Heart left ventricle (tissue), 16 donors: ENCODE measurements at places on chromosomes 4 and X.
A peak's percentile ranks its signal among the peaks of the same experiment; 100 is the strongest.

DNA sequence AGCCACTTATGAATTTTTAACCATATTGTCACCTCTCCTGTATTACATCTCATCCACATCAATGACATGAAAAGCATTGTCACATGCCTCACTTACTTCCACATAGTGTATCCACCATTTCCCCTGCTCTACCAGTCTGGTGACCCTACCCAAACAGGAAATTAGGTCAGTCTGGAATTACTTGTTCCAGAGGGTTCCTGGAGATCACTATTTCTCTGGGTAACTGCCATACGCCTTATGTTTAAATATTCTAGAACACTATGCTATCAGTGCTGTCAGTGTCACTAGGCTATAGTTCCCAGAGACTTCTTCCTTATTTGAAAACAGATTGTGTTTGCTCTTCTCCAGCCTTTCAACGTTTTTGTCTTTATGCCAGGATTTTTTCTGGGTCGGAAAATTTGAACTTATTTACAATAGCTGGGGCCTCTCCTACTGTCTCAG lies 15.0 kb downstream of the SRPX2 start:
- DNase-seq: no peak

DNA sequence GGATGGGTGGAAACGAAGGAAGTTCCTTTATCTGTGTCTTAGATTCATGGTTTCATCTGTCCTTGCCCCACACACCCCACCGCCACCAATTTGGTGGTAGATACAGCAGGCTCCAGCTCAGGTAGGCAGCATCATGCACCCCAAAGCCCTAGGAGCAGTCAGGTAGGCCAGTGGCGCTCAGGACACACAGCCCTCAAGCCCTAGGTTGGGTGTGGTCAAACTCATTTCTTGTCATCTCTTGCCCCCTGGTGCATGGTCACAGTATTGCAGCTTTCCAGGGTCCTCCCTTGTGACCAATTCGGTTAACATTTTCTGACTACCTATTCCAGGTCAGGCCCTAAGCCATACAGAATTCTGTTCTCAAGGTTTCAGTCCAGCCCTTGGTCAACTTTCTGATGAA lies 14.5 kb upstream of the PRRG3 start:
- peak; percentile 25 for DNase-seq

DNA sequence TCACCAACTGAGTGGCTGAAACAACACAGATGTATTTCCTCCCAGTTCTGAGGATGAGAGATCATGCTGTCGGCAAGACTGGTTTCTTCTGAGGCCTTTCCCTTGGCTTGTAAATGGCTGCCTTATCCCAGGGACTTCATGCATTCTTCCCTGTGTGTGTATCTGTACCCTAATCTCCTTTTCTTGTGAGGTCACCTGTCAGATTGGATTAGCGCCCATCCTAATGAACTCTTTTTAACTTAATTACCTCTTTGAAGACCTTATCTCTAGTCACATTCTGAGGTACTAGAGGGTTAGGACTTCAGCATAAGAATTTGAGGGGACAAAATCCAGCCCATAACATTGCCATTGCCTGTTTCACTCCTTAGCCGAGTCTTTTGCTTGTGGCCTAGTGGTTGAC lies 59.5 kb upstream of the TMEM150C start:
- DNase-seq: no peak

DNA sequence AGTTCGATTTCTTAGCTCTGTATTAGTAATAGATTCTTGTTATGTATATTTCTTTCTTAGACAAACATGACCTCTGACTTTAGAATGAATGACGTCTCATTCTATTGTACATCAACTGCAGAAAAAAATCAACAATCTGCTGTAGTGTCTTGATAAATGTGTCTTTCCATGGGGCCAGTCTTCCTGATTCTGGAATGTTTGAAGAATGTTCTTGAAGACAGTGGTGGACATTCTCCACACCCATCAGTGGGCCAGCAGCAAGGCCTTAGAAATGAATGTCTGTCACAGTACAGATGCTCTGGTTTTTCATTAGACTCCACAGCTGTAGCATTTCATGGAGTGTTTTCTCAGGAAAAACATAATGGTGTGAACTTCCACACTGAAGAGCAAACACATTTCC lies 63.2 kb upstream of the FAM47B start:
- no peak for DNase-seq

DNA sequence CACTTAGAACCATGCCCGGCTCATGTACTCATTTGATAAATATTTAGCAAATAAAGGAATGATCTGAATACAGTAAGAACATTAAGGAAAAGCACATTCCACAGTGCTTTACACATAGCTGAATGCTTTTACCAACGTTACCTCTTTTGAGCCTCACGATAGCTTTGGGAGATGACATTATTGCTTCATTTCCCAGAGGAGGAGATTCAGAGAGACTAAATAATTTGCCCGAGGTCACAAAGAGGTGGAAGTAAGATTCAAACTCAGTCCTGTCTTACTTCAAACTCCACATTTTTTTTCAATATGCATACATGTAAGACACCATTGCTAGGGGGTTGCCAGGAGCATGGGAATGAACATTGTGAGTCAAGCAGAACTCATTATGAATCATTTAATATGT lies 538.5 kb downstream of the BCOR start:
- no peak for DNase-seq

DNA sequence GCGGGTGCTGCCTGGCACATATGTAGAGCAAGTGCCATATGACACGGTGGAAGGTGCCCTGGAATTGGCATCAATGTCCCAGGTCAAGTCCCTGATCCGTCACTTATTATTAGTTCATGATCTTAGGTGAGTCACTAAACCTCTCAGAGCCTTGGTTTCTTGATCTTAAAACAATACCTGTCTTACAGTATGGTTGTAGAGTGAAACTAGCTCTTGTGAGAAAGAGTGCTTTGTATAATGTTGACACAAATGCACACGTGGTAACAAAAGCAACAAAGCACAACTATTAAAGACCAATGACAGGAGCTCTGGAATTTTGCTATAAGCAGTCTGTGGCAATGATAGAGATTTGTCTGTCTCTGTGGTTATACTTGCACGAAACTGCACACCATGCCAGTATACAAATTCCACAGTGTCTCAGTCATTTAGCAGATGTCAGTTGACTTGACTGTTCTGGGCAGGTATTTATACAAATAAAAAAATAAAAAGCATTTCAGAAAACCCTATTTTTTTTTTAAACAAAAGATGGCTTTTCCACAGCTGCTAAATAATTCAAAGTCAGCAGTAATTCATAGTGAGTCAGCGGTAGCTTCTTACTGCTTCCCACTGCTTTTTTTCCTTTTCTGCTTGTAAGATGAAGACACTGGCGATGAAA lies 19.7 kb upstream of the ACSL1 start:
- DNase-seq: no peak

DNA sequence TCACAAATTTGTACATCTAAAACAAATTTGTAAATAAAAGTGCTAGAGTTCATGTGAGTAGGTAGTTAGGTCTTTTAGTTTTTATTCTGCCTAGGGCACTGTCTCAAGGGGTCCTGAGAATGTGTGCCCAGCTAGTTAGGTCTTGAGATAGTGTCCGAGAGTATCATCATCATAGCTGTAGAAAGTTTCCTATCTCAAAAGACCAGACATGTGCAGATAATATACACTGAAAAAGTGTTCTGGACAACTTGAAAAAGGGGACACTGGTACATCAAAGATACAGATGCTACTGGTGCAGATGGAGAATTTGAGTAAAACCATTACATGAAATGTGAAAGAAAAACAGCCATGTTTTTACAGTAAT lies 1.8 kb upstream of the ZCCHC4 start:
- DNase-seq: no peak

DNA sequence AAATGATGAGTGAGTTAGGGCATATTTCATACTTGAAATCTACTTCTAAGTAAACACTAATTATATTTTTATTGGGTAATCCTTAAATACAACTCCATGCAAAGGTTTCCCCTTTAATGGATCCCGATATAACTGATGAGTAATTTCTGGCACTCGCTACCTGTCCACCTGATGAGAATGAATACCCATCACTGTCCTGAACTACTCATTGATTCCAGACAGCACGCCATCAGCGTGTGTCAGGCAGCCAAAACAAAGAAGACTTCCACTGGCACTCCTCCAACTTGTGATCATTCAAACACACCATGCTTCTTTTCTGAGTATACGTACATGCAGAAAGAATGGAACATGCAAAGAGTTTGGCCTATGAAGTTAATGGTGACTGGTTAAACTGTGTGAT lies 69.4 kb downstream of the HCCS start:
- no peak for DNase-seq

DNA sequence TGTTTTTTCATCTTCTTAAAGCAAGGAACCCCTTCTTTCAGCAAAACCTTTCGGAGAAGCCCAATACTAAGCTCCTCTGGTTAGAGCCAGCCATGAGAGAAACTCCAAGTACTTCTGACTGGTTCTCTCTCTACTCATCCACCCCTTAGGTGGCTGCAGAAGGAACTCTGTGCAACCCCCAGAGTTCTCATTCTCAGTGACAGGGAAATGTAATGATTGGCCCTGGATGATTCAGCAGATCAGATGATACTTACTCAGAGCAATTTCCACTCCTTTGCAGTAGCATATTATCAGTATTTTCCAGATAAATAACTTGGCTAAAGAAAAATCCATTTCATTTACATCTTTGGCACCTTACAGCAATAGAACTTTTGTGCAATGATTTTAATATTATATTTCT lies 3.2 kb downstream of the SPP1 start:
- DNase-seq: no peak

DNA sequence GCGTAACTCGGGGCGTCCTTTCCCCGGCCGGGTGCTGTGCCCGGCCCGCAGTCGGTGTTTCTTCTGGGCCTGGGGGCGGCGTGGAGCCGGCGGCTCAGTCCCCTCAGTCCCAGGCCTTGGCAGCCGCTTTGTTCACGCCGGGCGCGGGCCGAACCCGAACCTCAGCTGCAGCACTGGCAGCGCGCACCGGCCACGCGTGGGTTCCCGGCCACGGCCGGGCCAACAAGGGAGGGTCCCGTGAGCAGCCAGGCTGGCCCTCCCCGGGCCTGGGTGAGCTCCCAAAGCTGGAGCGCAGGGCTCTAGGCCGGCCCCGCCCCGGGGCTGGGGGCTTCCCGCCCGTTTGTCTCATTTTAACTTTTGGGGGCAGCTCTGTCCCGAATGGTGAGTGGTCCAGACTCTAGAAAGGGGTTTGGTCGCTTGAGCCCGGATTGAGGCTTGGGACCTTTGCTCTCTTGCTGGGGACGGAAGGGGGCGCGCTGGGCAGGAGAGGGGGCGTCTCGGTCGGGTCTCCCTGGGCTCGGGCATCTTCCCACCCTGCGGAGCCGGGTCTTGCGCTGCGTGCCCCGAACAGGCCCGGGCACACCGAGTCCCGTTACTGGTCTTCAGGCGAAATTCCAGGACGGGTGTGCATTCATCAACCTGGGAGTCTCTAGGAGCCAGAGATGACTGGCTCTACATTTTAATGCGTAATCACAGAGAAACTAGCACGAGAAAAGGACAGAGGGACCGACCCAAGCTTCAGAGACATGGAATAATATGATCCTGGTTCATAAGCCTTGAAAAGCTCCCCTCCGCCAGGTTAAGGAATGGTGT lies 177.1 kb downstream of the CBR4 start:
- DNase-seq: peak; percentile 57

DNA sequence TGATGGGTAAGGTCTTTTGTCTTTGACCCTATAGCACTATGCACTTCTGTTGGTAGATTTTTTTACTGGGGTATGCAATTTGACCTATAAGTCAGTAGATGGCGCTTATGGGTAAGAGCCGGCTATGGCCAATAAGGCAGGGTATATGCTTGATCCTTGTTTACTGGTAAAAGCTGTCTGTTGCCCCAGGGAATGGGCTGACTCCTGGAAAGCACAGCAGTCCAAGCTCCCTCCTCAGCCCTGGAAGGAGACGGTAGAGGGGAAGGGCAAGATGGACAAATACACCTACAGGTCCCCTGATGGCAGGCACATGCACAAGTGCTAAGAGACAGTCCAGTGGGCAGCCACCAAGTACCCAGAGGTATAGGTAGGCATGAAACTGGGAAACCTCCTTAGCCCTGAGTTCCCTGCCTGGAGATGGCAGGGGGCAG lies 63.7 kb downstream of the ADAMTS3 start:
- DNase-seq: no peak

DNA sequence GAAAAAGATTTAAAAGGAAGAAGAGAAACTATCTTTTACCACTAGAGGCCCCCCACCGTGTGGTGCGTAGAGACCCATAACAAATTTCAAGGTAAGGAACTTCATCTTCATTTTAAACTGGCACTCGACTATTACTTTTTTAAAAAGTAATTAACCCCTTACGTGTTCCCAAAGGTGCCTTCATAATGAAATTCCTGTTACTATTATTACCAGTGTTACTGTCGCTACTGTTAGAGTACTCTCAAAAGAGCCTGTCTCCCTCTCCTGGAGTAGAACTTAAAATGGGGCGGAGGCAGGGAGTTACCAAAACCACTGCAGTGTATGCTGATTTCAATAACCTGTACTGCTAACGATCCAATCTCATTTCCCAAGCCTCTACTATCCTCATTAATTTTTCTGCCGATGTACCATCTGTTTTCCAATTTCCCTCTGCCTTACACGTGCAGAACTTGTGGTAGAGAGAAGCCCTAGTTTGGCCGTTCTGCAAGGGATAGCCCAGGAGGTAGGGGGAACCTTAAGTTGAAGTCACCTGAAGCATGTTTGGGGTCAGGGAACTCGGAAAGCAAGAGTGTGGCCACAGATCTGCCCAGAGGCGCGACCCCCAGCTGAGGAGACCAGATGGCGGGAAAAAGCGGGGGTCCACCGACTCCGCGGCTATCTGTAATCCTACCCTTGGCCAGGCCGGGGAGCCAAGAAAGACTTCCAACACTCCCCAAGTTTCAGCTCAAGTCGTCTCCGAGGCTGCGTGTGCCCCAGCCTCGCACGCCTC lies 720 bp upstream of the STK26 start:
- DNase-seq: no peak

- DNase-seq: no peak
These were observed 16.8 kb upstream of the ZCCHC13 start for GRCh38 chrX:74286950-74287740.

- DNase-seq: no peak
These were observed 68.8 kb upstream of the PPP1R2C start for GRCh38 chrX:42846741-42847140.

GRCh38 chrX:13373431-13374187 lies 53.8 kb upstream of the ATXN3L start:
- no peak for DNase-seq

- DNase-seq: no peak
These were observed 42.9 kb downstream of the CCKAR start for GRCh38 chr4:26447378-26447777.

GRCh38 chrX:8927701-8928100 lies 106.2 kb downstream of the FAM9B start:
- no peak for DNase-seq

- DNase-seq: no peak
These were observed 133.0 kb downstream of the PARM1 start for GRCh38 chr4:75065909-75066308.

GRCh38 chr4:137678796-137679195 lies 146.5 kb upstream of the PCDH18 start:
- no peak for DNase-seq

GRCh38 chrX:56766554-56767347 lies 37.7 kb downstream of the NBDY start:
- no peak for DNase-seq

DNA sequence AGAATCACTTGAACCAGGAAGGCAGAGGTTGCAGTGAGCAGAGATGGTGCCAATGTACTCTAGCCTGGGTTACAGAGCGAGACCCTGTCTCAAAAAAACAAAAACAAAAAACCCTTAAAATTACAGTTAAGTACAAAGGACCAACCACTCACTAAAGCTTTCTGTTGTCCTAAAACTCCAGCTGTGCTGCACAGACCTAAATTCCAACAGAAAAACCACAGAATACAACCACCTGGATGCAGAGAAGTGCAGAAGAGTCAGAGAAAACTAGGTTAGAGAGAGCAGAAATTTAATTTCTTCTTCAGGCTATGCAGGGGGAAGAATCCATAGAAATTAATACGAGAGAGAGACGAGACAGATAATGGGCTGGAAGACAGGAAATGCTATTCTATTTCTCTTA lies 376.8 kb upstream of the CXorf51A start:
- no peak for DNase-seq
